ENCODE measurements at places on chromosomes 7 and 10.

DNA sequence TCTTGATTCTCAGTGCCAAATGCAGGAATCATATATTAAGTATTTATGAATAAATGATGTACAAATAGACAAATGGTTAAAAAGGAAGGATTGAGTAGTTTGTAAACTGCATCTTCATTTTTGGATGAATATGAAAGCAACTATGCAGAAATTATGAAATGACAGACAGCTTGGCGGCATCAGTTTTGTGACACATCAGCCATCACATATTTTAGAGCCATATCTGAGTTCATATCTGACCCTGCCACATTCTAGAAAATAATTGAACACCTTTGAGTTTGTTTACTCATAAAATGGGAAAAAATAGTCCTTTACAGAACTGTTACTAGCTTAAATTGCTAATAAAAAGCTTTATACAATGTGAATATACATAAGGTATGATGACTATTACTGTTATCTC, 448.2 kb downstream of the KIF20B start:
- no peak for DNase-seq

DNA sequence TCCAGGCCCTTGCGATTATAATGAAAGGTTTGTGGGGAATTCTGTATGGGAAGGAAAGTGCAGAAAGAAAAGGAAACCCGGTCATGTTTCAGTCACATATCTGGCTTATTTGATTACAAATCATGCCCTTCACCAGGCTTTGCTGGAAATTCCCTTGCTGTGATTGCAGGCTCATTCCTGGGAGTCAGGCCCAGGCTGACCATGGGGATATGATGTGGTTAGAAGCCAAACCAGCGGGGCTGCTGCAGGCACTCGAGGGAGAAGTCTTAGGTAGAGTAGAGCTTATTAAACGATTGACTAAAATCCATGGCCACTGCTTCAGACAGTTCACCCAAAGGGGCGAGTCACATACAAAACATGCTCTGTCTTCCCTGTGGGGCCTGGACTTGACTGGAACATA, 16.2 kb downstream of the PKD1L1 start:
- no peak for DNase-seq

GRCh38 chr7:136976504-136977251, 108.2 kb downstream of the CHRM2 start:
- DNase-seq = no peak

- no peak for DNase-seq
Measured at GRCh38 chr10:32360884-32361283, 13.9 kb upstream of the EPC1 start.

DNA sequence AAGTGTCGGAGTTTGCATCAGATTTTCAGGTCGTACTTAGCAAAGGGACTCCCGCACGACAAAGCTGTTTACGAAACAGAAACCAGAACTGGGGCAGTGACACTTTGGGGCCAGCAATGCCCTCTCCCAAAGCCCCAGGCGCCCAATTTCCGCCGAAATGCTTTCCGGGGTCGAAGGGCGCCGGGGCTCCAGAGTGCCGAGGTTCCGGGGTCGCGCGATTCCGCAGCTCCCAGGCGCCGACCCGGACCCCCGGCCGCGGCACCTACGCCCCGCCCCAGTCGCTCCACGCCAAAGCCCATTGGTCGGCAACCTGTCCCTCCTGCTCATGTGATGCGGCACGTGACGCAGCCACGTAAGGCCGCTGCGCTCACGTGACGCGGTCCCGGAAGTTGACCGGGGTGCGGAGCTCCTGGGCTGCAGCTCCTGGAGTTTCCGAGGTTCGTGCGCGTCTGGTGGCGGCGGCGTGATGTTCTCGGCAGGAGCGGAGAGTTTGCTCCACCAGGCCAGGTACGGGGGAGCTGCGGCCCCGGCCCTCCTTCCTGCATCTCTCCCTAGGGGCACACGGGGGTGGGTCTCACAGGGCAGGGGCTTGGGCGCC, at the start of gene AP5Z1:
TSS of gene AP5Z1 (plus strand) at position 374 of the 598 bp plus-strand sequence. CDS start at position 467, 93 bp downstream.
- DNase-seq = peak; percentile 95
